ENCODE measurements at places on chromosomes 3 and 15.

- peak; percentile 88 for DNase-seq
Observed at GRCh38 chr15:65869126-65869953, at the start of gene RAB11A. TSS of gene RAB11A (plus strand) at chr15:65869491. CDS start at chr15:65869586, 95 bp downstream.

GRCh38 chr3:9165421-9165820 lies 84.0 kb downstream of the SRGAP3 start:
- no peak for DNase-seq

- DNase-seq: no peak
Observed at GRCh38 chr3:150299201-150299600, 108.9 kb upstream of the TSC22D2 start.

DNA sequence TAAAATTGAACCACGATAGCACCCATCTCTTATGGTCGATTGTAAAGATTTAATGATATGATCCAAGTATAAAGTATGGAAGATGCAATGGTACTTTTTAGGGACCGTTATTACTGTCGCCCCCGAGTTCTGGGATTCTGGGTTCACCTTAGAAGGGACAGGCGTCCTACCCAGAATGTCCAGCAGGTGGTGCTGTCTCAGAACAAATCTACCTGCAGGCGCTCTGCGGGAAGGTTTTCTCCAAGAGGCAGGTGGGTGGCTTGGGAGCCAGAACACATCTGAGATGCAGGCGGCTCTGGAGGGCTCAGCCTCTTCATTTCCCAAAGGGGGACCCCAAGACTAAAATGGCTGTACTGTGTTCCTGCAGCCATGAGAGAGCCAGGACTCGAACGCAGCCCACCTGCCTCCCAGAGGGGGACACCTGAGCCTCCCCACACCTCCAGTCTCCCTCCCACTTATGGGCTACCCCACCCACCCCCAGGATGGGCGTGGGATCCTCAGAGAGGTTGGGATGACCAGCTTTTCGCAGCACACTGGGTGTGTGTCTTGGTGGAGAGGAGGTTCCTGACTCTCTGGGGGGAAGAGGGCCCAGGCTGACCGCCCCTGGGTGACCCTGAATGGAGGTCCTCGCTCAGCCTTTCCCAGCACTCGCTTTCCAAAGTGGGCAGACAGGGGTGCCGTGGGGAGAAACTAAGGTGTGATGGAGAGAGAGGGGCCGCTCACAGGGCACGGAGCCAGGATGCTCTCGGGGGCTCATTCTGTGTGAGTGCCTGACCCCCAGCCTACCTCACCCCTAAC lies 28.1 kb upstream of the CORO2B start:
- DNase-seq: no peak

- DNase-seq: no peak
Observed at GRCh38 chr3:50269977-50270413, 1.0 kb downstream of the SEMA3B start.

DNA sequence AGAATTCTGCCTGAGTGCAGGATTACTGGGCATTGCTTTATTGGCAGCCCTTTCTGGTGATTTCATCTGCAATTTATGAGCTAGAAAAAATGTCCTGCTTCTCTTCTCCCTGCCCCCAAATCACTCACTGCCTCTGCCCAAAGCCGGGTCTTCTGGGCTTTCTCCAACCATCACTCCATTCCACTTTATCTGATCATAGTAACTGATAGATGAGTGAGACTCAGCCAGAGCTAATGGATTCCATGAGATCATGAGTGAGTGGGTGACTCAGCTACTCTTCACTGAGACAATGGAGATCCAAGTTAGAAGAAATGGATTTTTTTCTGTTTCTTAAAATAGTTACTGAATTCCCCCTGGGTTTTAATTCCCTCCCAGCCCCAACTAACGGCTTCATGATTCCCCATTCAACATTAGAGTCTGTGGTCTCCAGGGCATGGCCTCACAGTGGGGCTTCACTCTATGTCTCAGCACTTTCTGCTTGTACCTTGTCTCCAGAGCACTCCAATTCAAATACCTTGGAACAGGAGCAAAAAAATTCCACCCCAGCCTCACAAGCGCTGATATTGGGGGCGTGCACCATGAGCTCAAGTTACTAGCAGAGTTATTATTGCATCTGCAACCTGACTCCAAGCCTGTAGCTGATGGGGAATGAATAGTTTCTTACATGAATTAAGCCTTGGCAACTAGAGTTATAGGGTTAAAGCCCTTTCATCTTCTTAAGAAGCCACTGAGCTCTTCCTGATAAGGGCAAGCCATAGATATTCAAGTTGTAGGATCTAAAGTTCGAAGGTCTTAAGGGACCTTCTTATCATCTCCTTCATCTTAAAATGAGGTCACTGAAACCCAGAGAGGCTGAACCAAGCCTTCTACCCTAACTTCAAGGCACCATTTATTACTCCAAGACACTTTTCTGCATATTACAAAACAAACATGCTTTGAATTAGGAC lies 85.9 kb downstream of the AGBL1 start:
- DNase-seq: no peak

DNA sequence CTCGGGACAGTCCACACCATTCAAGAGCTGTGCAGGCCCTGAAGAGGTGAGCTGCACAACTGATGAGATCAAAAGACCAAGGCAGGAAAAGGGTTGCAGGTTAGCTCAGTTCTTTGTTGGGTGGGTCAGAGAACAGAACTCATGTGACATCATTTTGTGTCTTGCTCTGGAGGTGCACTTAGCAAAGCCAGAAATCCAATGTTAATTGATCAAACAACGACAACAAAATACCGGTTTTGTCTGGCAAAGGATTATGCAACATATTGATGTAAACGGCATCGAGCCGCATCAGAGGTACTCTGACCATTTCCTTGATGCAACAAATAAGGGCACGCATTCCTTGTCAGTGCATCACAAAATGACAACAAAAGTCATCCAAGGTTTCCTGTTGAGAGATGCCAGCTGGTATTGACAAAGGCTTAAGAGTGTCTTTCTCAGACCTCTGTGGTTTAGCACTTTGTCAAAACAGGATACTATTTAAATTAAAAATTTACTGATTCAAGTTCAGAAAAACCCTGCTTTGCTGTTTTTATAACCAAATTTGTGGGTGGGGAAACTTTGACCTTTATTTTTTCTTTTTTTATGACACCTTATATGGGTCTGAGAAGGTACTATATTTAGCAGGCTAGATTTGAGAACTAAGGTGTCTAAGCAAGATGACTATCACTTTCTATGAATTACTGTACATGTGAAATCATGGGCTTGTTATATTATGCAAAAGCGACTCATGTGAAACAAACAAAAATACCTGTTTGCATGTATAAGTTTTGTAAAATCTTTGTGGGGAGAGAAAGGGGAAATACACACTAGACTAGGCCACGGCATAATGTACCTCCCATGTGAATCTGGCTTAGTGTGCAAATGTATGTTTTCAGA lies 496.1 kb downstream of the FOXP1 start:
- DNase-seq: no peak

DNA sequence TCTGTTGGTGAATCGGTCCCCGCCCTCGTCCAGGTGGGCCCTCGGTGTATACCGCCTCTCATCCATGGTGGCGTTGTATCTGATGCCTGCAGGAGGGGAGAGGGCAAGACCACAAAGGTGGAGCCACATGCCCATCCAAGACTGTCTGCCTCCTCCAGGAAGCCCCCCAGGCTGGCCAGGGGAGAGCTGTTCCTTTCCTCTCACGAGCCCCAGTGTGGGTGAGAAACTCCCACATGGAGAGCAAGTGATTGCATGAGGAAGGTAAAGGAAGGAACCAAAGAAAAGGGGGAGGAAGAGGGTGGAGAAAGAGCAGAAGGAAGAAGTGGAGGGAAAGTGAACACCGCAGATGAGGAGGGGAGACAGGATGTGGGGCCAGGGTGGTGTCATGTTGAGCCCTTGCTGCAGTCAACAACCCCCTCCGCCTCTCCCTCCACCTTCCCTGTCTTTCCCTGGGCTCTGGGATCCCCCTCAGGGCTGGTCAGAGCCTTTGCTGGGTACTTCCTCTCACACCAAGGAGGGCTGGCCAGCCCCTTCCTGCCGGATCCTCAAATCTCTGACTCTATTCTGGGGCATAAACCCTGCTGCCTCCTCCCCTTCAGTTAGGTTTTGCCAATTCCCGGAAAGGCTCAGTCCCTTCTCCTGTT lies 49.3 kb downstream of the FEM1B start:
- DNase-seq: no peak

DNA sequence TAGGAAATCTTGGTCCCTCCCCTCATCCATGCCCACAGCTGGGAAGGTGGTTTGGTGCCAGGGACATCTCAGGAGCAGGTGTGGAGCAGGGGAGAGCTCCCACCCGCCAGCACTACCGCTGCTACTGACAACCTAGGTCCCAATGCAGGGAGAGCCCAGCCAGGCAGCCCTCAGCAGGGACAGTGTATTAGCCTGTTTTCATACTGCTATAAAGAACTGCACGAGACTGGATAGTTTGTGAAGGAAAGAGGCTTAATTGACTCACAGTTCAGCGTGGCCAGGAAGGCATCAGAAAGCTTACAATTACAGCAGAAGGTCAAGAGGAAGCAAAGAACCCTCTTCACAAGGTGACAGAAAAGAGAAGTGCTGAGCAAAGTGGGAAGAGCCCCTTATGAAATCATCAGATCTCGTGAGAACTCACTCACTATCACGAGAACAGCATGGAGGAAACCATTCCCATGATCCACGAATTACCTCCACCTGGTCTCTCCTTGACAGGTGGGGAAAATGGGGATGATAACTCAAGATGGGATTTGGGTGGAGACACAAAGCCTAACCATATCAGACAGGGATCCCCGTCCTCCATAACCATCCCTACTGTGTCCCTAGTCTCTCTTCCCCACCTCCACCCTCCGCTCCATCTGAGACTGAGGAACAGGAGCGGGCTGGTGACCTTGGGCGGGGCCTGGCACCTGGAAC lies 218.6 kb downstream of the TBC1D2B start:
- no peak for DNase-seq

DNA sequence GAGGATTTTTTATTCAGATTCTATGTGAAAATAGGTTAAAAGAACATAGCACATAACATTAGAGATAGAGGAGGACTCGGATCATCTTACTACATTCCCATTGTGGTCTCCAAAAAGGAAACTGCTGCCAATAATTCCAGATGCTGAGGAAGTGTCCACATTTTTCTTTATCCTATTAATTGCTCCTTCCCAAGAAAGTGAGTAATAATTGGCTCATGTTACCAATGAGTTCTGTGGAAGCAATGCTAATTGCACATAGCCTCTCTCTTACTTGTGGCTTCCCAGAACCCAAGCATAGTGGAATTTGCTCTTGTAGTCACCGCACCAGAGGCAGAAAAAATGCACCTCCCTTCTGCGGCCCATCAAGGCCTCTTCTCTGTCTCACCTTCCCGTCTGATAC lies 208.4 kb downstream of the PLOD2 start:
- peak; percentile 77 for DNase-seq

GRCh38 chr15:61712129-61712759 lies 348.0 kb downstream of the VPS13C start:
- DNase-seq: no peak

DNA sequence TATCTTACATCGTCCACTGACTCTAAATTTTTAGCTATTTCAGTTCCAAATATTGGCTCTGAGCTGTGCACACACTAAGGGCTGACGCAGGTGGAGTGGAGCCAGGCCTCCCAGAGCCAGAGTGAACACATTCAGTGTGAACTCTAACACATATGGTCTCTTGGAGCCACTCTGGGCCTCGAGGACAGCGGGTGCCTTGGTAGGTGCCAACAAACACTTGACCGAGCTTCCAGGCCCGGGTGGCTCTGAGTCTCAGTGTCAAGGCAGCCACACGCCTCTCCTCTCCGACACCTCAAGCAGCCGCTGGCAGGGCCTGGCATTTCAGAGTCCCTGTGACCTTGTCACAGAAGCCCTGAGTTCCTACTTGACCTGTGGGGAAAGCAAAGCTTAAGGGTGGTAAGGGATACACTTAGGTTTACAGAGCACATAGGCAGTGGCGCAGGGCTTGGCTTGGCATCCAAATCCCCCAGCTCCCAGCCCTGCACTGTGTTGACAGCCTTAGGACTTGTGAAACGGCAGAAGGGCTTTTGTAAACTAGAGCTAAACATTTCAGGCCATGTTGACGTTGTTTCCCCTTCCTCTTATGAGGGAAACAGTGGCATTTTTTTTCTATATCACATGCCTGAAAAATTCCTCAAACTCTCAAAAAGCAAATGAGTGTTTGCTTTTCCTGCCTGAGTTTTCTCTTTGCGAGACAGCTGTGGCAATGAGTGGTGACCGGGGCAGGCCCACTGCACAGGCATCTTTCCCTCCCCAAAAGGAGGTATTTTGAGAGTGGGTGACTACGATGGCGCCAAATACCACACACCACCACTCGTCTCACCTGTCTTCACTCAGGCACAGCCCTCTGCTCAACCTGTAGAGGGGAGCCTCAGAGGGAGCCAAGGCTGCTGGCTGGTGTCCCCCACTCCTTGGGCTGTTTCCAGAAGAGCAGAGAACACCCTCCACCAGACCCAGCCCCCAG lies 60.8 kb downstream of the DAPK2 start:
- DNase-seq: no peak

DNA sequence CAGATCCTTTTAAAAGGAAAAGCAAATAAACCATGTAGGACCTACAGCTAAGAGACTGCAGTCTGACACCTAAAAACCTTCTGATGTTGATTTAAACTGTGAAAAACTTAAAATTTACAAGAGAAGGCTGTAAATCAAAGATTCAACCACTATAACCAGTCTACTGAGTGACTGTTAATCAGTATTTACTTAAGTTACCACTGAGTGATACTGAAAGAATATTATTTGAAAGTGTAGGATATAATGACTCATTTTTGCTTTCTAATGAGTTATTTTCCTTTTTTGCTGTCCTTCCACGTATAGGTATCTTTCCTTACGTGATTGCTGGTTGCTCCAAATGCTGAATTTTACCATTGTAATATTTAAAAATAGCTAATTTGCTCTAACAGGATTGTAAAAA lies 44.6 kb downstream of the RFX7 start:
- DNase-seq: no peak
